Uterus (tissue), 4 donors: ENCODE measurements at places on chromosomes 12 and 14. TPM values are rescaled to one million over a fixed set of nuclear protein-coding genes. Genes with fewer than 3 reads are reported as not detected.

GOLGA3 gene
- total RNA-seq = 46.2 TPM

TESPA1 gene
- not detected for total RNA-seq

TRPV4 gene
- 0.55 TPM for total RNA-seq

CPNE6 gene
- total RNA-seq = not detected

EGLN3 gene
- total RNA-seq = 42.7 TPM

ATF1 gene
- total RNA-seq = 42.6 TPM

NPFF gene
- not detected for total RNA-seq
